ENCODE measurements at places on chromosomes 6 and 20.
A peak's percentile ranks its signal among the peaks of the same experiment; 100 is the strongest.

- DNase-seq: no peak
Observed at GRCh38 chr6:32858194-32858593, 4.2 kb downstream of the PSMB9 start.

- DNase-seq: no peak
Observed at GRCh38 chr6:108807928-108808327, 40.3 kb upstream of the ARMC2 start.

GRCh38 chr6:149114167-149114566 lies 203.3 kb upstream of the TAB2 start:
- no peak for DNase-seq

DNA sequence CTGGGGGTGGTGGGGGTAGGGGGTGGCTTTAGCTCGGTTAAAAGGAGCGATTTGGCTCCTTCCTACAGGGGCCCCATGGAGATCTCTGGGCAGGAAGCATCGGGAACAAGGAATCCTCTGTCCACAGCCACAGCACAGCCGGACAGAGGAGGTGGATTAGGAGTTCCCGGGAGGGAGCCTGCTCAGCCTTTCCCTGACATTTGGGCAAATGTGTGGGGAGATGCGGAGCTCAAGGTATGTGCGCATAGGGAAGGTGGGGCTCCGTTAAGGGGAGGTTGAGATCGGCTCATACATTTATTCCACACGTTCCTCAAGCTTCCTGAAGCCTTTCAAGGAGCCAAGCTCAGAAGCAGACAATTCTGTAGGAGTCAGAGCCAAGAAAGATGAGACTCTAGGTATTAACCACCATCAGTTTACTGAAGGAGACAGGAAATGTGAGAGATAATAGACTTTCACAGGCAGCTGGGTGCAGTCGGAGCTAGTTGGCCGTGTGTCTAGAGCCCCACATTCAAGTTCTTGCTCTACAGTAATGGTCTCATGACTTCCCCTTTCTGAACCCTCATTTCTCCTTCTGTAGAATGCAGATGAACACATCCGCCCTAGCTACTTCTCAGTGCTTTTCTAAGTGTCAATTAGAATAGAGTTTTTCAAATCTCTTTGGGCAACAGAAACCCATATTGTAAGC lies 40.8 kb upstream of the EPB41L1 start:
- DNase-seq: no peak

- peak; percentile 81 for DNase-seq
Observed at GRCh38 chr6:154932515-154933027, 62.5 kb upstream of the TIAM2 start.

DNA sequence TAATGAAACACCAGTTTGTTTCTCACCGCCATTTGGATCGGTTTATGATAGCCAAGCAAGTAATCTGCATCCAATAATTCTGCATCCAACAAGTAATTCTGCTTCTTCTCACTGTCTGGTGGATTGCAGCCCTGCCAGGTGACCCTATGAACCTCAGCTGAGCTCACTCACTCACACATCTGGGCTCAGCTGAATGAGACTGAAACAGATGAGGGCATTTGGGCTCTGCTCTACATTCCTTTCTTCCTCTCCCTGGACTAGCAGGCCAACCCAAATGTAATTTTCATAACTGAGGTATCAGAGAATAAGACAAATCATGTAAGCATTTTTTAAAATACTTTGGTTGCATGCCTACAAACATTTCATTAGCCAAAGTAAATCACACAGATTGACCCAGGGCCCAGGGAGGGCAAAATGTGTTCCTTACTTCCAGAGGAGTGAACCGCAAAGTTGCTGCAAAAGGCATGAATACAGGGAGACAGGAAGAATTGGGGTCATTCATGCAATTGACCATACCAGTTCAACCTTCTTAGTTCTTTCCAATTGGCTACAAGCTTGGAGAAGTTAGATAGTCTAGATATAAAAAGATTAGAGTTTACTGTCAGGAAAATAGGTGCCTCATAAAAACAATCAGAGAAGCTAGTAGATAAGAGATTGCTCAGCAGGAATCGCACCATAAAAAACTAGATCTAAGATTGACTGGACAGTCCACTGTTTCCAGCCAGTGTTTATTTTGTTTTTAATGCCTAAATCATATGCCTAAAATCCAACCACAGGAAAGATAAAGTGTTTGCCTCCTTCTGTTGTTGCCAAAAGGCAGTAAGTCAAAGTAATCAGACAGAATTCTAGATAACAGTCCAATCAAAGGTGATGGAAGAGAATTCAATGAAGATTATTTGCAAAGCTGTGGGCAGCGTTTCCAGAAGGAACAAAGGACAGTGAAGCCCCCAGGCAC lies 43.7 kb downstream of the CBLN4 start:
- DNase-seq: no peak

DNA sequence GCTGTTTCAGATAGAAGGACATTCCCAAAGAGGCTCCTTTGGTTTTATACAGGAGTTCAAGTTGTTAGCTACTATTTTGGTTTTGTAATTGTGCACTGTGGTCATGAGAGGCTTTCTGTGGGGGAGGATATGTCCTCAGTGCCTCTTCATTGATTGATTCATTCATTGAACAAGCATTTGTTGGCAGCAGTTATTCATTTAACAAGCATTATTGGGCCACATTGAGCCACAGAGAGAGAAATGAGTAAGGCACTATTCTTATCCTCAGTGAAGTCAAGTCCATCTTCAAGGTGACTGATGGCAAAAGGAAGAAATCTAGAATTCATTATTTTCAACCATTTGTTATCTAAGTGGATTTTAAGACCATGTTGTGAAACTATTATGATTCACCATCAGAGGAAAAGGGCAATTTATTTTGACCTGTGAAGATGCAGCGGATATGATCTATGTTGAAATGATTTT lies 697.2 kb upstream of the CITED2 start:
- DNase-seq: peak; percentile 59

DNA sequence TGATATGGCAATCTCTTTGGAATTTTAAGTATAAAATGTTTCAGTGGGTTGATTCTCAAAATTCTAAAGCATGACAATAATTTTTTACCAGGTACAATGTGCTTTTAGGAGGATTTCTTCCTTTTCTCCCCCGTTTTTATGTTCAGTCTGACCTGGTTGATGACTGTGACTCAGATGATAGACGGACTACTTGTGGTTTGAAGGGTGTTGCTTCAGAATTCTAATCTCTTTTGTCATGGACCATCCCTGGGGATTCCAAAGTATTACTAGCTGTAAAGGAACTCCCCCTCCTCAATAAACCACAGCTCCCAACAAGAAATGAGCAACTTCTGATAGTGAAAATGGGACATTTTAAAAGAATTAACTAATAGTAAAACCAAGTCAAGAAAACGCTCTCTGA lies 34.9 kb upstream of the TNFAIP3 start:
- peak; percentile 85 for DNase-seq

DNA sequence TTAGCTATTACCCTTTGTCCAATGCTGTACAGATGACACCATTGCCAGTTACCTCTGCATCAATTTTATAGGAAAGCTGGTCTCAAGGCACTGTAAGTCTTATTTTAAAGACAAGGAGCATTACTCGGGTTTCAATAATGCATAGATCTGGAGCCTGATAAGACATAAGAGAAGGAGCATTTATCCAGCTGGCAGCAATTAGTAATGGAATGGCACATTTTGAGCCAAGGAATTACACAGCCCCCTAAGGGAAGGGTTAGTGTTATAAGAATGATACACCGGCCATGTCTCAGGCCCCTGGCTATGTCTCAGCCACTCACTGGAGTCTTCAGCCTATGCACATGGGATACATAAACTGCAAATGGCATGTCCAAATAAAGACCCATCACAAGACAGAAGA lies 23.1 kb upstream of the TMEM242 start:
- no peak for DNase-seq

GRCh38 chr20:61311656-61312387 lies 59.8 kb downstream of the CDH4 start:
- no peak for DNase-seq

- DNase-seq: peak; percentile 36
Observed at GRCh38 chr6:109794201-109794923, 103.3 kb downstream of the FIG4 start.

GRCh38 chr20:10856237-10857015 lies 182.6 kb upstream of the JAG1 start:
- no peak for DNase-seq

DNA sequence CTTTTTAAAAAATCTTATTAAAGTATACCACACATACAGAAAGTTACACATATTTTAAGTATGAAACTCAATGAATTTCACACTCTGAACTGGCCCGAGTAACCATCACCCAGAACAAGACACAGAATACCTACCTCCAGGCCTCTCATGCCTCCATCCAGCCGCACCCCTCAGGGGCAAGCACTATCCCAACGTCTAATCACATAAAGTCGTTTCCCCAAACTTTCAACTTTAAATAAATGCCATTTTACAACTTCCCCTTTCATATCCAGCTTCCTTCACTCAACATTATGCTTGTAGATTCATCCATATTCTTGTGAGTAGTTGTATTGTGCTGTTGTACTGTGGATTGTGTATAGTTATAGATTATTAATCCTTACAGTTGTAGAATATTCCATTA lies 539.1 kb downstream of the CD83 start:
- DNase-seq: no peak

- DNase-seq: no peak
Observed at GRCh38 chr6:134758621-134759020, 191.3 kb downstream of the ALDH8A1 start.

DNA sequence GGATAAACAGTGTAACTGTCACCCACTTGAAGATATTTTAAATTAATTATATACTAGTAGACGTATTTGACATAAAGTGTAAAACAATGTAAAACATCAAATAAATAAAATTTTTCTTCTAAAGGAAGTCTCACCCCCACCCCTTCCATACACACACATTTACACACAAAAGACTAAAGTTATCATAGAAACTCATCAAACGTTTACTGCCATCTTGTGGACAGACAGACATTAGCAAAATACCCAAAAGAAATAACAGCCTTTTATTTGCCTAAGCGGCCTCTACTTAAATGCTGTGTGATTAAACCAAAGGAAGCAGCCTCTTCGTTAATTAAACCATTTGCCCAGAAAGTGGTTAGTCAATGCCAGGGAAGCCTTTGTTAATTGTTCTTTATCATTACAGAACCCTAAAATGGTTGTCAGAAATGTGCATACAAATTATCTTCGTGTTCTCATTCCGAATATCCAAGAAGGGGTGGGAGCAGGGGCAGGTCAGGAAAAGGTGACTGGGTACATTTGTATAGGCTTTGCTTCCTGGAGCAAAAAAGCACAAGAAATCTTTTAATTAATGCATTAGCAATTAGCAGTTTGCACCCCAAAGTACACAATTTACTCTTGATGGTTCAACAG lies 176.2 kb upstream of the SASH1 start:
- peak; percentile 70 for DNase-seq

- no peak for DNase-seq
Observed at GRCh38 chr6:18359237-18359885, 27.8 kb upstream of the RNF144B start.

DNA sequence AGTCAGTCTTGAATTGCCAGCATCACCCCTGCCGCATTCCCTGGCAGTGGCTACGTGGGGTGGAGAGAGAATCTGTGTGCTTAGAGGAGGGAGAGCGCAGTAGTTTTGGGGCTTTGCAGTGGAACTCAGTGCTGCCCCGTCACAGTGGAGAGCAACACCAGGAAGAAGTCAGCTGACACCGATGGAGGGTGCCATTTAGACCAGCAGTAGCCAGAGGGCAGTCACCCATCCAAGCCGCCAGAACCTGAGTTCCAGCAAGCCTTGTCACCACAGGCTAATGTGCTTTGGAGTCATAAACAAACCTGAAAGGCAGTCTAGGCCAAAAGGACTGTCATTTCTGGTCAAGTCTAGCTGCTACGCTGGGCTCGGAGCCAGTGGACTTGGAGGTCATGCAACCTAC lies 22.0 kb upstream of the PERP start:
- peak; percentile 7 for DNase-seq

GRCh38 chr6:51489133-51489532 lies 598.3 kb downstream of the PKHD1 start:
- DNase-seq: no peak

DNA sequence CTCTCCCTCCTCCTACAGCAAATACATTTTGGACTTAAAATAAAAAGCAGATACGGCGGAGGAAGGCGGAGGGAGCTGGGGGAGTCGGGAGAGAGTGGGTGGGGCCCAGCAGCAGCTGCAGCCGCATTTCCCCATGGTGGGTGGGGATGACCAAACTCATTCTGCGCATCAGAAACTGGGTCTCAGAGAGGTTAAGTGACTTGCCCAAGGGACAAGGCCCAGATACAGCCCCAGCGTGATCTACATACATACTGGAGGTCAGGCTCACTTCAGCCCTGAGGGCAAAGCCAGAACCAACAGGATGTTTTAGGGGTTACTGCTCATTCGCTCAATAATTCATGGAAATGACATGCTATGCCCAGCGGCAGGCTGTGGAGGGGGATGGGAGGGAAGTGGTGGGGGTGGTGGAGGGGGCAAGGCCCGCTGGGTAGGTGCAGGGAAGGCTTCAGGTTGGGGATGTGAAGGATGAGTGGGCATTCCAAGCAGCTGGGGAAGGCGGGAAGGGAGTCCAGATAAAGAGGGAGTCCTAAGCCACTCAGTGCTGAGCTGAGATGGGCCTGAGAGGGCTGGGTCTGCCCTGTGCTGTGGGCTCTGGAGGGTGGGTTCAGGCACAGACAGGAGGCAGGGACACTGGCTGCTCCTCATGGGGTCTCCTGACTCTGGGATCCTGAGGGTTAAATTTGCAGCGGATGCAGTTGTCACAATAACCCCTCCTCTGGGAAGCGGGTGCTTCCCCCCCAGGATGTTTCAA lies 31.0 kb downstream of the DLGAP4 start:
- no peak for DNase-seq

- DNase-seq: no peak
Observed at GRCh38 chr6:126167726-126168125, 172.2 kb upstream of the CENPW start.

DNA sequence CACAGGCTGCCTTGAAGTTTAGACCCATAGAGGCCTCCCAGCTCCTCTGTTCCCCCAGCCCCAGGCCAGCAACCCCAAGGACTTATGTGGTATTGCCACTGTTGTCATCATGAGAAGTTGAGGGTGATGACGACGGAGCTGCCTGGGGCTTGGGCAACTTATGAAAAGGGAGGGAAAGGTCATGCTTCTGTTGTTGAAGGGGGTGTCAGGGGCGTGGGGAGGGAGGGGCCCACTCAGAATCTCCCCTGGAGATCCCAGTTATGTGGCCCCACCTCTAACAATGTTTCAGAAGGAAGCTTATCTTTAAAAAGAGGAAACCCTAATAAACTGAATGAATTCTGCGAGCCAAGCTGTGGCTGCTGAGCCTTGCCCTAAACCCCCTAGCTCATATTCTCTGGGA lies 4.2 kb downstream of the ADTRP start:
- DNase-seq: no peak
